ENCODE measurements at places on chromosomes 16 and 17.

DNA sequence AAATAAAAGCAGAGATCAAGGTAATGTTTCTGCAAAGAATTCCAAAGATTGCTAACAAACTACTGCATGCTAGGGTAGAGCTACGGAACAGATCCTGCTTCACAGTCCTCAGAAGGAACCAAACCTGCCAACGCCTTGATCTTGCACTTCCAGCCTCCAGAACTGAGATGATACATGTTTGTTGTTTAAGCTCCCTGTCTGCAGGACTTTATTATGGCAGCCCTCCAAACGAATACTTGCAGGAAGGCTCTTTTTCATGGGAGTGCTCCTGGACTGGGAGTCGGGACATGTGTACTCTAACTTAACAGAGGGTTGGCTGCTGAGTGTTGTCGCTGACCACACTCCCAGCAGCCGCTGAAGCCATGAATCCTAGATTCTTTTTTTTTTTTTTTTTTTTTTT is 808.8 kb upstream of the EEF2KMT start:
- no peak for DNase-seq

GRCh38 chr17:38918129-38918913 is 7.1 kb upstream of the LASP1NB start:
- peak; percentile 58 for DNase-seq

DNA sequence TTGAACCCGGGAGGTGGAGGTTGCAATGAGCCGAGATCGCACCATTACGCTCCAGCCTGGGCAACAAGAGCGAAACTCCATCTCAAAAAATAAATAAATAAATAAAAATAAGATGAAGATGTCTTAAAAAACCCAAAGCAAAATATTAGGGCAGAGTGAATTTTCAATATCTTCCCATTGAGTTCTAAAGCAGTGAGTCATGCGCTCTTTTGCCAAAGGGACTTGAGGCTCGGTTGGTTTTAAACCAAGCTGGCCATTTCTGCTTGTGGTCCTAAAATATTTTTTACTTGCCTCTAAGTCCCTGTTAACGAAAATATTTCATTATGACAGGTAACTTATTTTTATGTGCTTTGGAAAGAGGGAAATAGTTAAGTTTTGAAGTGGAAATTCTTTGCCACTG is 4.7 kb downstream of the PAFAH1B1 start:
- no peak for DNase-seq

DNA sequence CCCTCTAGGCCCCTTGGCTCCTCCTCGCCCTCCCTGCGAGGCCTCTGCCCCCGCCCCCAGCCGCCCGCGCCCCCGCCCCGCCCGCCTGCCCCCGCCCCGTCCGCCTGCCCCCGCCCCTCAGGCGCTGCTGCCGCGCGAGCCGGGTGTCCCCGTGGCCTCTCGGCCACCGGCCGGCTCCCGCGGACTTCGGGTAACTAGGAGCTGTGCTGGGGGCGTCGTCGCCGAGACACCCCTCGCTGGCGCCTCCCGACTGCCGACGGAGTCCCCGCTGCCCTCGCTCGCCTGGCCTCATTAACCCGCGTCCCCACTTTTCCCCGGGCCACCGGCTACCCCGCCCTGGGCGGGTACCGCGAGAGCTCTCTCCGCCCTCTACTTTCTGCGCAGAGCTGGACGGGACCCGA is at the start of gene TLCD1:
TLCD1 (minus strand) TSS at position 8 of the 401 bp plus-strand sequence. CDS start 136 bp downstream, outside the sequence.
- peak; percentile 90 for DNase-seq

- no peak for DNase-seq
Measured at GRCh38 chr16:62363501-62363900, 327.3 kb upstream of the CDH8 start.

DNA sequence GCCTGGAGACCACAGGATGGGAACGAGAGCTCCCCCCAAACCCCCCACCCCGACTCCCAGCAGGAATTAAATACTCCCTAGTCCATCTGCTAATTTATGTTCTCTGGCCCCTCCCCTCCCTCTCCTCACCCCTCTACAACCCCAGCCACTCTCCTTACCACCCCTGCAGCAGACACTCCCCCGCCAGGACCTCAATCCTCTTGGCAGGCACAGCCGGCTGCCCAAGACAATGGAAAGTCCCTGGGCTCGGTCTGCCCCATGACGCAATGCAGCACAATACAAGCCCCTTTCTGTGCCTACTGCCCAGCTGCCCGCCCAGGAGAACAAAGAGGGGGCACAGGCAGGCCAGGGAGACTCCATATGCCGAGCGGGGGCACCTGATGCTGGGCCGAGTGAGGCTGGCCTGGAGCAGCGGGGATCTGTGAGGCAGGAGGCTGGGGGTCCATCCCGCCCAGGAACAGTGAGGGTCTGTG is 30.3 kb upstream of the CDC42EP4 start:
- peak; percentile 91 for DNase-seq
